Effector memory CD4-positive, alpha-beta T cell (primary cell): ENCODE measurements at places on chromosomes 1 and 21.
A peak's percentile ranks its signal among the peaks of the same experiment; 100 is the strongest.

GRCh38 chr1:23980728-23981070 lies 572 bp upstream of the SRSF10 start:
- peak overlapping the region; percentile 99 for H3K27ac ChIP-seq
- peak overlapping the region; percentile 94 for H3K4me3 ChIP-seq
- no peak for DNase-seq
- no peaks in the 10 kb centered on the region for H3K27me3 ChIP-seq

GRCh38 chr1:22611530-22611947 lies 24.9 kb upstream of the C1QA start:
- no peak for DNase-seq
- no peaks in the 10 kb centered on the region for H3K4me1 ChIP-seq
- peaks cover 10% of the 10 kb centered on the region for H3K27me3 ChIP-seq
- H3K27ac ChIP-seq, result no peak overlapping the region
- H3K4me3 ChIP-seq, result no peak overlapping the region

DNA sequence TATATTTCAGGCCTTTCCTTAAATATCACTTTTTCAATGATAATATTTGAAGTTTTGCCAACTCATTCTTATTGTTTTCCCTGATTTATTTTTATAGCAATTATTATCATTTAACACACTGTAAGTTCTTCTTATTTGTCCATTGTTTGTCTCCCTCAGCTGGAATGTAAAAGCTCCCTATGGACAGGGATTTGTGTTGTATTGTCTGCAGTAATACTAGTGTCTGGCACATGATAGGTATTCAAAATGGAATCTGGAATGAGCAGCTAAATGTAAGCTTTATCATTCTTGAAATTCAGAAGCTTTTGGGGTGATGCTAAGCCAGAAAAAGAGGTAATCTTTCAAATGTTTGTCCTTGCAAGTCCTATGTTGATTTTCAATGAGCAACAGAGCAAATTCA lies 112.1 kb downstream of the NEGR1 start:
- H3K36me3 ChIP-seq, result no peaks in the 10 kb centered on the region
- DNase-seq, result no peak
- no peak overlapping the region for H3K4me3 ChIP-seq
- H3K27ac ChIP-seq, result no peak overlapping the region
- no peaks in the 10 kb centered on the region for H3K27me3 ChIP-seq

- H3K4me3 ChIP-seq, result no peak overlapping the region
- DNase-seq, result no peak
- H3K27ac ChIP-seq, result no peak overlapping the region
- no peaks in the 10 kb centered on the region for H3K4me1 ChIP-seq
- no peaks in the 10 kb centered on the region for H3K27me3 ChIP-seq
- H3K36me3 ChIP-seq, result no peaks in the 10 kb centered on the region
Measured at GRCh38 chr1:147189514-147189913, 17.2 kb upstream of the PRKAB2 start.

- no peaks in the 10 kb centered on the region for H3K4me1 ChIP-seq
- H3K4me3 ChIP-seq, result no peak overlapping the region
- H3K27me3 ChIP-seq, result no peaks in the 10 kb centered on the region
- H3K27ac ChIP-seq, result no peak overlapping the region
Measured at GRCh38 chr1:235054466-235054865, 74.2 kb downstream of the TOMM20 start.

DNA sequence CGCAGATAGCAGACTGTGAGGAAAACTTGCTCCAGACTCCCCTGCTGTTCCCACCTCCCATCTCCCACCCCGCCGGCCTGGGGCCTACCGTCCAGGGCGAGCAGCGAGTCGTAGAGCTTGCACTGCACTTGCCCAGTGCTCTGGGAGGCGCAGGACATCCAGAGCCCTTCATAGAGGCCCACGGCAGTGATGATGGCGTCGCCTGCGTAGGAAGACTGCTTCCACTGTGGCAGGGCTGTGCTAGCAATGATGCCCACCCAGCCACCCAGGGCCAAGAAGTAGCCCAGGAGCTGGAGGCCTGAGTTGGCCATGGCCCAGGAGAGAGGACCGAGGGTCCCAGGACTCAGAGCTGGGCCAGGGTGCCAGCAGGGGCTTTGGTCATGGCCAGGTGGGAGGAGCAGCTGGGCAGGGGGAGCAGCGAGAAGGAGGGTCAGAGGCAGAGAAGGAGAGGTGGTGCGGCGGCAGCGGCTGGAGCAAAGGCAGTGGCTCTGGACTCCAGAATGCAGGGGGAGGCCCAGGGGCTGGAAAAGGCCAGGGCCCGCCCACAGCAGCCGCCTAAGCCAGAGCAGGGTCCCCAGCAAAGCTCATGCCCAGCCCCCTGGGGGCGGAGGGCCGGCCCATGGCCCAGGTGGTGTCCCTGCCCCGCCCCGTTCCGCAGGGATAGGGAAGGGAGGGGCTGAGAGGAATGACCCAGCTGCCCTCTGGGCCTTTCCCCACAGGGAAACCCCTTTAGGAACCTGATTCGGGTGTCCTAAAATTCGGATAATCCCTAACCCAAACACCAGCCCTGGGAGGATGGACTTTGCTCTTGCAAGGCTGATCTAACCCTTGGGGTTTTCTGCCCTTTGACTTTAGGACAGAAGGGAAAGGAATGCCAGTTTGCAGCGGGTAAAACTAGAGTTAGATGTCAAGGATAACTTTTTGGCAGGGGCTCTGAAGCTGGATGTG lies at the start of gene CLDN19:
Gene CLDN19 (minus strand): TSS at position 484 of the 948 bp plus-strand sequence. CDS start 173 bp downstream, at position 311.
- H3K4me3 ChIP-seq, result no peak within 1 kb of the TSS
- H3K27me3 ChIP-seq, result no peaks in the 10 kb centered on the region
- no peak within 1 kb of the TSS for H3K27ac ChIP-seq
- H3K4me1 ChIP-seq, result no peaks in the 10 kb centered on the region
- no peaks in the 10 kb centered on the region for H3K36me3 ChIP-seq

- no peak overlapping the region for H3K4me3 ChIP-seq
- no peaks in the 10 kb centered on the region for H3K27me3 ChIP-seq
- H3K27ac ChIP-seq, result no peak overlapping the region
- DNase-seq, result no peak
Measured at GRCh38 chr1:174051956-174052355, 29.8 kb upstream of the RC3H1 start.

- no peaks in the 10 kb centered on the region for H3K4me1 ChIP-seq
- H3K4me3 ChIP-seq, result no peak overlapping the region
- DNase-seq, result no peak
- H3K27ac ChIP-seq, result no peak overlapping the region
- no peaks in the 10 kb centered on the region for H3K27me3 ChIP-seq
- H3K36me3 ChIP-seq, result peaks cover 31% of the 10 kb centered on the region
Measured at GRCh38 chr21:42563261-42563660, 49.6 kb downstream of the SLC37A1 start.

- H3K27me3 ChIP-seq, result no peaks in the 10 kb centered on the region
- H3K4me3 ChIP-seq, result no peak overlapping the region
- no peaks in the 10 kb centered on the region for H3K36me3 ChIP-seq
- no peak for DNase-seq
- no peaks in the 10 kb centered on the region for H3K4me1 ChIP-seq
Measured at GRCh38 chr1:183604038-183604808, 14.0 kb upstream of the NCF2 start.

DNA sequence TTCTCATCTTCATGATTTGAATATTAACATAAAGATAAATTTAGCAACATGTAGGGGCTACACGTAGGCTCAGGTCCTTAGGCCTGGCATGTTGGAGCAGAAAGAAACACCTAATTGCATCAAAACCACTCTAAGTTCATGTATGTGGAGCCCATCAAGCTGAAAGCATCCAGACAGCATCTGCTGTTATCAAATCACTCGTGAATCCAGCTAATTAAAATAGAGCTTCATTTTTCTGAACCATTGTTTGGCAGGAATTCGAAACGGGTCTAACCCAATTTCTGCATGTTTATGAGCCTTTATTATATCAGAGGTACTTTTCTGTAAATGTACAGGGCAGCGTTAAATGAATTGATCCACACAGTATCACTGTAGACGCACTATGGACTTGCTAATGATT lies 45.7 kb downstream of the PEX14 start:
- DNase-seq, result no peak
- peaks cover 12% of the 10 kb centered on the region for H3K4me1 ChIP-seq
- no peaks in the 10 kb centered on the region for H3K36me3 ChIP-seq
- no peaks in the 10 kb centered on the region for H3K27me3 ChIP-seq
- no peak overlapping the region for H3K4me3 ChIP-seq
- H3K27ac ChIP-seq, result no peak overlapping the region

DNA sequence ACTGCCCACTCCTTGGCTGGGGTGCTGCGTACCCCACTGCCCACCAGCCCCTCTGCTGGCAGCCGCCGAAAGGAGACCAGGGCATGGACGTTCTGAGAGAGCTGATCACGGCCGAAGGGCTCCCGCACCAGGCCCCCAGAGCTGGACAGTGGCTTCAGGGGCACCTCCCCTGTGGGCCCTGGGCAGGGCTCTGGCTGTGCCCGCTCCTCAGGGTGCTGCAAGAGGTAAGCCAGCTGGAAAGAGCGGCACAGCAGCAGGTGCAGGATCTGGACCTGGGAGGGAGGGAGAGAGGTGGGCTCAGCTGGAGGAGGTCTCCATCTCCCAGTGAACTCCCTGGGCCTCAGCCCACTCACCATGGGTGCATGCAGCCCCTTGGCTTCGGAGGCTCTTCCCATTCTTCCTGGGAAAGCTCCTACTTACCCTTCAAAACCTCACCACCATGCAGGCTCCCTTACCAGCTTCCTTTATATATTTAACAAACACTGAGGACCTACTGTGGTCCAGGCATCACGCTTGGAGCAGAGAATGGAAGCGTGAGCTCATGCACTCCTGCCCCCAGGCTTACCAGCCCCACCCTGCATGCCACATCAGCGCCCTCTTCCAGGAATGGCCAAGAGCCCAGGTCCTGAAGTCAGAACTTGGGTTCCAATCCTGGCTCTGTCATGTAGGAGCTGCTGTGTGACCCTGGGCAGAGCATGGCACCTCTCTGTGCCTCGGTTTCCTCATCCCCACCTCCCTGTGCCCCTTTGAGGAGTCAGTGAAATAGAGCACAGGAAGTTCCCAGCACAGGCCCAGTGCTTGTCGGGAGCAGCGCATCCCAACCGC lies 6.8 kb upstream of the KIF17 start:
- no peak overlapping the region for H3K27ac ChIP-seq
- no peaks in the 10 kb centered on the region for H3K36me3 ChIP-seq
- H3K4me1 ChIP-seq, result no peaks in the 10 kb centered on the region
- H3K4me3 ChIP-seq, result no peak overlapping the region
- DNase-seq, result no peak
- H3K27me3 ChIP-seq, result no peaks in the 10 kb centered on the region

- H3K27ac ChIP-seq, result no peak overlapping the region
- no peak overlapping the region for H3K4me3 ChIP-seq
- no peak for DNase-seq
- no peaks in the 10 kb centered on the region for H3K36me3 ChIP-seq
- no peaks in the 10 kb centered on the region for H3K4me1 ChIP-seq
- H3K27me3 ChIP-seq, result no peaks in the 10 kb centered on the region
Measured at GRCh38 chr1:208909011-208909984, 665.1 kb upstream of the PLXNA2 start.

DNA sequence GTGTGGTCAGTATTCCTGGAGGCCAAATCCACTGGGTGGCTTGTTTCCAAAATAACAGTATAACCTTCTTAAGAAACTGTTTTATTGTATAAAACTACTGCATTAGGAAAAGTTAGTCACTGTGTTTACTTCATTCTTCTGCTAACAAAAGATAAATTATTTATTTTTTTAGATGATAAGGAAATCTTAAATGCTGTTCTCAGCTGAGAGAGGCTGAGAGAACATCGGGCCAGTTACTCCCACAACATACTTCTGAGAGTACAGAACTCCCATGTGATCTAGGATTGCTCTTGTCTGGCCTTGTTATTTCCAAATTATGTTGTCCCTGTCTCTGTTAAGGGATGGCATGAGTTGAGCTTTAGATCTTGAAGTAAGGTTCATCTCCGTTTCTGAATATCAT lies 96.7 kb upstream of the CXADR start:
- no peak overlapping the region for H3K4me3 ChIP-seq
- H3K36me3 ChIP-seq, result no peaks in the 10 kb centered on the region
- H3K4me1 ChIP-seq, result no peaks in the 10 kb centered on the region
- H3K27me3 ChIP-seq, result no peaks in the 10 kb centered on the region
